ENCODE measurements at places on chromosomes 7 and 10.

DNA sequence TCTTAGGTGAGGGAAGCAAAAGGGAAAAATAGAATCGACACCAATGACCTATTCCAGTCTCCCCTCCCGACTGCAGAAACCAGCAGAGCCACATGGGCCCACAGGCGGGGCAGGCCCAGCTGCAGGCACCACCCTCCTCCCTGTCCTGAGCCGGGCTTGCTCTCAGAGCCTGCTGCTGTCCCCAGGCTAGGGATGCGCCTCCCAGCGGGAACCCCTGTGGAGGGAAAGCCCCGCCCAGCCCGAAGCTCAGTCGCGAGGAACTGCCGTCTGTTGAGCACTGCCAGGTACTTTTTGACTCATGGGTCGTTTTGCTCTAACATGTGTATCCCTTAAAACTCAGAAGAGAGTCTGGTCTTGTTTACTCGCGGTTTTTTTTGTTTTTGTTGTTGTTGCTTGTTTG, 124.5 kb upstream of the RET start:
- no peaks in the 10 kb centered on the region for H3K36me3 ChIP-seq
- H3K4me1 ChIP-seq: peaks cover 14% of the 10 kb centered on the region
- H3K4me3 ChIP-seq: no peak overlapping the region
- peak; percentile 80 for DNase-seq
- no peak overlapping the region for H3K27ac ChIP-seq

DNA sequence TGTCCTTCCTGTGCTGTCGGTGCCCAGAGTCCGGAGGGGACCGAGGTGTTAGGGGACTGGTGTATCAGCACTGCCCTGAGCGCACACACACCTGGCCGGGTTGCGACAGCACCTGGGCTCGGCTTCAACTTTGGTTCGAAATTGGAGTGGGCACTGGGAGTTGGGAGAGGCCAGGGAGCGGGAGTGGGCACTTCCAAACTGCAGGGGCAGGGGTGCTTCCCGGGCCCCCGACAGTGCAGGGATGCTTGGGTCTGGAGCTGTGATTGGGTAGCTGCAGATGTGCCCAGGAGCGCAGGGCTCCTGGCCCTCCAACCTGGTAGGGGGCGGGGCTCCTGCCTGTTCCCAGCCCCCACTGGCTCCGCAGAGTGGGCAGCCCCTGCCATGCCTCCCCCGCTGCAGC, 7.7 kb downstream of the BBS9 start:
- H3K27ac ChIP-seq: no peak overlapping the region
- DNase-seq: no peak
- H3K4me1 ChIP-seq: no peaks in the 10 kb centered on the region
- H3K36me3 ChIP-seq: no peaks in the 10 kb centered on the region
- no peaks in the 10 kb centered on the region for H3K27me3 ChIP-seq

- no peaks in the 10 kb centered on the region for H3K27me3 ChIP-seq
- H3K4me1 ChIP-seq: peaks cover 24% of the 10 kb centered on the region
- no peak overlapping the region for H3K27ac ChIP-seq
Observed at GRCh38 chr10:59580026-59580863, 129.4 kb downstream of the SLC16A9 start.

DNA sequence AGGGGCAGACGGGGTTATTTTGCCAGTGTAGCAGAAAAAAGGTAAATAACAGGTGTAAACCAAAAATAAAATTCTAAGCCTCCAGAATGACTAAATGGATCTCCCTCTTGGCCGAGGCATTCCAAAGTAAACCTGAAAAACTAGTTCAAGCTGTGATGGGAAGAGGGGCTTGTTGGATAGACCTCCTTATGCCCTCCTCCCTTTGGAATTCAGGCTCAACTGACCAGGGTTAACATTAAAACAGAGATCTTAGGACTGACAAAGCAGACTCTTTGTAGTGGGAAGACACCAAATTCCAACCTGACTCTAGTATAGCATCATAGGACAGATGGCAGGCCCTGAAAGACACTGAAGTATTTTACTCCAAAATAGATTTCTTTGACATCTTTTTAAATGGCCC, 113.8 kb upstream of the ITGB1 start:
- peaks cover 9% of the 10 kb centered on the region for H3K4me1 ChIP-seq
- no peak overlapping the region for H3K27ac ChIP-seq
- no peaks in the 10 kb centered on the region for H3K36me3 ChIP-seq

GRCh38 chr7:51501620-51502019, 185.0 kb upstream of the COBL start:
- H3K27me3 ChIP-seq: no peaks in the 10 kb centered on the region
- H3K4me1 ChIP-seq: no peaks in the 10 kb centered on the region
- H3K4me3 ChIP-seq: no peak overlapping the region
- DNase-seq: no peak

DNA sequence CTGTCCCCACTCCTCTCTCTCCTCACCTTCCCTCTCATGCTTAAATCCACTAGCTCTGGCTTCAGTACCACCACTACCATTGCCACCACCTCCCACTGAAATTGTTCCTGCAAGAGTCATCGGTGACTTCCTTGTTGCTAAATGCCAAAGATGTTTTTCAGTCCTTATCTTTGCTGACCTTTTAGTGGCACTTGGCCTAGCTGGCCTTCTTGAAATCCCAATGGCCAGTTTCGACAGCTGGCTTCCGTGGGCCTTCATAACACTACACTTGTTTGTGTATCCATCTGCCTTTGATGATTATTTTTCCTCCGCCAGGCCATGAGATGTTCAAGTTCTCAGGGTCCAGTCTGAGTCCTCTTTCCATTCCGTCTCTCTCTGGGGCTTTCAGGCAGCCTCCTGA, 118.2 kb upstream of the NANOS1 start:
- H3K36me3 ChIP-seq: no peaks in the 10 kb centered on the region
- no peak overlapping the region for H3K4me3 ChIP-seq
- H3K4me1 ChIP-seq: no peaks in the 10 kb centered on the region
- H3K27me3 ChIP-seq: no peaks in the 10 kb centered on the region

GRCh38 chr10:8052956-8053445, 1.5 kb upstream of the GATA3 start:
- H3K4me1 ChIP-seq: peaks cover 56% of the 10 kb centered on the region
- no peaks in the 10 kb centered on the region for H3K36me3 ChIP-seq
- DNase-seq: no peak
- H3K27me3 ChIP-seq: peaks cover 29% of the 10 kb centered on the region
- H3K4me3 ChIP-seq: peak overlapping the region; percentile 45

GRCh38 chr7:106770191-106770590, 94.9 kb upstream of the PIK3CG start:
- H3K36me3 ChIP-seq: no peaks in the 10 kb centered on the region
- no peak overlapping the region for H3K4me3 ChIP-seq

- no peak for DNase-seq
- H3K27ac ChIP-seq: no peak overlapping the region
- peaks cover 10% of the 10 kb centered on the region for H3K4me1 ChIP-seq
- no peak overlapping the region for H3K4me3 ChIP-seq
- H3K36me3 ChIP-seq: no peaks in the 10 kb centered on the region
Observed at GRCh38 chr7:143327903-143328302, 12.0 kb downstream of the CLCN1 start.

- peaks cover 13% of the 10 kb centered on the region for H3K4me1 ChIP-seq
- DNase-seq: peak; percentile 91
- H3K36me3 ChIP-seq: no peaks in the 10 kb centered on the region
- peak within 1 kb of the TSS; percentile 79 for H3K4me3 ChIP-seq
Observed at GRCh38 chr10:60944058-60944909, at the start of gene RHOBTB1. Gene RHOBTB1, minus strand, starts transcription at chr10:60944185. Its CDS starts 32,643 bp downstream, at chr10:60911542.

DNA sequence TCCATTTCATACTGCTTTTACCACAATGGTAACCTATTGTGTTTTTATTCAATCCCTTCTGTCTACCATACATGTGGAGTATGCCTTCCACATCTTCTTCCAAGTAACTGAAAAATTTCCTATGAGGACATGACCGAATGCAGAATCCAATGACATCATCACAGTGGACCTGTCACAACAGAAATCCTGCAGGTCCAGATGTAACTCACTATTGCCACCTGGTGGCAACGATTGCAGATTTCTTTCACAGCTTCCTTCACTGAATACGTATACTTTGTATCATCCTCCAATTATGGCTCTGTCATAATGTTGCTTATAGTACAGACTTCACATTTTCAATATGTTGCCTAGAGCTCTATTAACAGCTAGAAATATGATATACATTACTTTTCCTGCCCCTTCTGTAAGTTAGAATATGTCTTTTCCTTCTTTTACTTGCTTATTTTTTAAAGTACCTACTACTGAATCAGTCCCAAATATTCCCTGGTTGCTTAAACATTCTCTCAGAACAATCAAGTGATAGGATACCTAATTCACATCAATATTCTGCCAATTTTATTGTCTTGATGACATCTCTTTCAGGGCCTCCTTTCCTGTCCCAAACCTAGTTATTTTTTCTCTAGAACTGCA, 45.4 kb downstream of the SLC13A1 start:
- H3K27me3 ChIP-seq: no peaks in the 10 kb centered on the region
- DNase-seq: no peak
- H3K36me3 ChIP-seq: no peaks in the 10 kb centered on the region
- no peak overlapping the region for H3K27ac ChIP-seq
- no peaks in the 10 kb centered on the region for H3K4me1 ChIP-seq
- H3K4me3 ChIP-seq: no peak overlapping the region

DNA sequence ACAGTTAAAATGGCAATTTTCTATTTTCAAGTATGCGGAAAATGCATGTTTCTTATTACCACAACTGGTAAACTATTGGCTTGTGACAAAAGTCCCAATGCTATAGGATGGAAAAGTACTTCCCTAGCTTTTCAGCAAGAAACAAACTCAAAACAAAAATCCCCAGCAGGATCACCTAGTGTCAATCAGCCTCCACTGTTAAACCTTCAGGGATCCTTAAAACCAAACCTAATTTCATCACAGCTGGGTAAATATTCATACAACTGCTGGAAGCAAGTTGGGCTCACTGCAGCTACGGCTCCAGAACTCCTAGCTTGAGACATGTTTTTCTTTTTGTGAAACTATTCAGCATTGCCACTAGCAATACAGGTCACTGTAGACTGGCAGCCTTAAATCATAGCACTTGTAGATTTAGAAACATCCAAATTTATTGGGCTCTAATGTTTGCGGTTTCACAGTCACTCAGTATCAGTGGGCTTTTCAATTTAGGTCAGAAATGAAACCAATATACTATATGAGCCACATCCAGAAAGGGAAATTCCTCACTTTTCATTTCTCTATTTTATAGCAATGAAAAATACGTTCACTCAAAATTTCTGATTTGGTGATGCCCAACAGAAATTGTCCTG, 145.2 kb upstream of the ANK3 start:
- no peak for DNase-seq
- no peaks in the 10 kb centered on the region for H3K4me1 ChIP-seq

- H3K4me3 ChIP-seq: peak overlapping the region; percentile 88
- H3K4me1 ChIP-seq: peaks cover 50% of the 10 kb centered on the region
- H3K36me3 ChIP-seq: no peaks in the 10 kb centered on the region
- H3K27me3 ChIP-seq: no peaks in the 10 kb centered on the region
- DNase-seq: no peak
- H3K27ac ChIP-seq: peak overlapping the region; percentile 90
Observed at GRCh38 chr10:73999703-74000102, 1.8 kb downstream of the VCL start.

DNA sequence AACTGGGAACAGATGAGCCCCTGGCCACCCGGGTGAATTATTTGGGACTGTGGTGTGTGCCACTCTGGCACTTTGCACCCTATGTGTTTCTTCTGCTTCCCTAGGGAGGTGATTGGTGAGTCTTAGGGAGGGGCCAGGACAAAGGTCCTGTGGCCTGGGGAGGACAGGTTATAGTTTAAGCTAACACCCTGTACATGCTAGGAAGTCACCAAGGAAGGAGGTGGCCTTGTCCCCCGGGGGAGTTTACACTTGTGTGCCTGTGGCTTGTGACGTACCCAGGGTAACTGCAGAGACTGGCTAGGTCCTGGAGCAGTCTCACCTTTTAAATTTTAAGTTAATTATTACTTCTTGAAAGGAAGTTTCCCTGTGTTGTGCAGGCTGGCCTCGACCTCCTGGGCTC, 196.2 kb downstream of the BAMBI start:
- no peaks in the 10 kb centered on the region for H3K27me3 ChIP-seq
- no peak overlapping the region for H3K27ac ChIP-seq
- H3K4me3 ChIP-seq: no peak overlapping the region

DNA sequence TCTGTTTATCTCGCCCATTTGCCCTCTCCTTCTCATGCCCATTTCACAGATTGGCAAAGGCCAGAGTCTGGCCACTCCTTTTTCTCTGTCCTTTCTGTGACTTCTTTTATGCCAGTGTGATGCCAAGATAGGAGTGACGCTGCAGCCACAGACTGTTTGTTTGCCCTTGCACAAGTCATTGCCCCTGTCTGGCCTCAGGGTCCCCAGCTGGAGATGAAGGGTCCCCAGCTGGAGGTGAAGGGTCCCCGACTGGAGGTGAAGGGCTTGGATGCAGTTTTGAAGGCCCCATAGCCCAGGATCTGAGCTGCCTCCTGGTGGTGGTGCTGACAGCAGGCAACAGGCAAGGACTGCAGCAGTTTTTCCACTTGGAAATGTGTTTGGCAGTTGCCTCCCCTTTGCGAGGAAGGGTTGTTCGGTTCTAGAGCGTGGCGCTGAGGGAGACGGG, 50.8 kb upstream of the SLC29A3 start:
- no peaks in the 10 kb centered on the region for H3K36me3 ChIP-seq
- peak overlapping the region; percentile 0 for H3K27ac ChIP-seq
- DNase-seq: no peak
- H3K4me3 ChIP-seq: no peak overlapping the region
- no peaks in the 10 kb centered on the region for H3K27me3 ChIP-seq

- peaks cover 19% of the 10 kb centered on the region for H3K4me1 ChIP-seq
- H3K36me3 ChIP-seq: no peaks in the 10 kb centered on the region
- H3K27me3 ChIP-seq: no peaks in the 10 kb centered on the region
- no peak for DNase-seq
- H3K27ac ChIP-seq: no peak overlapping the region
Observed at GRCh38 chr10:21944727-21945386, 58.7 kb downstream of the DNAJC1 start.
